ENCODE measurements at places on chromosomes 4 and X.

GRCh38 chr4:10119278-10119677 lies 2.7 kb upstream of the WDR1 start:
- DNase-seq = no peak

DNA sequence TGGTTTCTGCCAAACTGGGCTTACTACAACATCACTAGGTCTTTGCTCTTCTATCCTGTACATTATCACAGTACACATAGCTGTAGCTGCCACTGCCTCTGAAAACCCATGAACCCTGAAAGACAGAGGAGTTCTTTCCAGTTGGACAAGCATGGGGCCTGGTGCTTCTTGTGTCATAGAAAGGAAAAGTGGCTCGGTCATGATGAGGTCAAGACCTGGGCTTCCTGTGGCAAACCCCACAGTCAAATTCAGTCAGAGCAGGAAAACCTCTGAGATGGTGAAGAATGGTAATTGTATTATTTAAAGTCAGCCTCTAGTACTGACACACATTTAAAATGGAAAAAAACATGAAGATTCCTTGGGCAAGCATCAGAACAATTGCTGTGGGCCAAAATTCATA lies 133.3 kb upstream of the PRPS2 start:
- no peak for DNase-seq

- DNase-seq = no peak
These were observed 20.2 kb upstream of the LRBA start for GRCh38 chr4:151035328-151035727.

DNA sequence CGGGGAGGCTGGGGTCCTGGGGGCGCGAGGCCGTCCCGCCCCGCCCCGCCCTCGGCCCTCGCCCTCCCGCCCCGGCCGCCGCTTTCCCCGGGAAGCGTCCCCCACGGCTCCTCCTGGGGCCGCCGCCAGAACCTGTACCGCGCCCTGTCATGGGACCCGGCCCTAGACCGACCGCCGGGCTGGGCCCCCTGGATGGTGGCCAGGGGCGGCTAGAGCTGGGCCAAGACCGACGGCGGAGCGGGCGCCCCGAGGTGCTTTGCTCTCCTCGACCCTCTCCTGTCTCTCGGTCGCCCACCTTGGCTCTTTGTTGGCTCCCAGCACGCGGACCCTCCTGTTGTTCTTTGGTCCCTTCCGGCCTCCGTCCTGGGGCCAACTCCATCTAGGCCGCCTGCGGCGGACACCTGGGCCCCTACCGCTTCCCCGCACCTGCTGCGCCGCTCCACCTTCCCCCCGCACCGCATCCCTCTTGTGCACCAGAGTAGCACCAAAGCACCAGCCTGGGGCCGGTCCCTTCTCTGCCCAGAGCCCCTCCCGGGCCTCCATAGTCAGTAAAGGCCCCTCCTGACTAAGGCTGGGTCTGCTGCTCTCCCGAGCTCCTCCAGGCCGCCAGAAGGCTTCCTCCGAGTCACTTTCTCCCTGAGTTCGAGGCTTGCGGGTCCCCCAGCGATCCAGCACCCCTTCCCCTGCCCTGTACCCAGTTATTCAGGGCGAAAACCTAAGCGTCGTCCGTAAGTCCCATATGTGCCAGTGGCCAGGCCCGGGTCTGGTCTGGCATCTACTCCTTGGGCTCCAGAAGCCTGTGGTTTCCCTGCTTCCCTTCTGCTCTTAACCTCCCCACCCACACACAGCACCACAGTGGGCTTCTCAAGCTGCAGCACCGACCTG lies 587 bp downstream of the TACC3 start:
- DNase-seq = no peak

DNA sequence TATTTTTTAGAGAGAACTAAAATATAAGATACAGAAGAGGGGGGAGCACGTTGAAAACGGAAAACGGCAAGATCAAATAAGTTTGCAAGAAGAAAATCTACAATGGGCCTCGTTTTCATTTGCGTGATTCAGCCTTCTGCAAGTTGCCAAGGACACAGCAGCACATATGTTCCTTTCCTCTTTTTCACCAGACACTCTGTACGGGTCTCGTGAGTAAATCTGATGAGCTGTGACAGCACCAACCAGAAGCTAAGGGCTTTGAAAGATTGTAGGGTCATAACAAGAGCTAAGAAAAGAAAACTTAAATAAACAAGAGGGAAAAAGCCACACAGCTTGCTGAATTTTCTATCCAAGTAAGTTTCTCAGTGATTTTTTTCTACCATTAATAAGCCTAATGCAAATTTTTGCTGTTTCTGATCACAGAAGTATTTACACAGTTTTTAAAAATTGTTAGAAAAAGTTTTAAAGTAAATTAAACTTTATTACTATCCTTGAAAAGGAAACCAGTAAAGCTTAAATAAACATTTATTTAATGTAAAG lies 63.4 kb downstream of the SCML2 start:
- no peak for DNase-seq

GRCh38 chr4:74109116-74109869 lies 10.3 kb upstream of the CXCL2 start:
- DNase-seq = no peak

DNA sequence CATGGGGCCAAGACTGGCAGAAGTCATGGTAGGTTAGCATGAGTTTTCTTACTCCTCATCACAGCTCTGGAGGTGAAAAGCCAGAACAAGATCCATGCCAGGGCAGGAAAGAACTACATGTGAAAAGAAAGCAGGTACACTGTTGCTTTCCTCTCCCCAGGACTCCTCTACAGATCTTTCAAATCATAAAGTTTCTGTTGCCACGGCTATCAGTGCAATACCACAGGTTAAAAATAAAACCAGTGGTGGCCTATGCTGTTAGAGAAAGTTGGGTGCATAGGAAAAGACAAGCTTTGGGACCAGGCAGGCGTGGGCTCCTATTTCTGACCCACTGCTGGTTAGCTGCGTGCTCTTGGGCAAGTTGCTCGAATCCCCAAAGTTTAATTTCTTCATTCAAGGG lies 81.4 kb downstream of the SH3RF1 start:
- DNase-seq = no peak

DNA sequence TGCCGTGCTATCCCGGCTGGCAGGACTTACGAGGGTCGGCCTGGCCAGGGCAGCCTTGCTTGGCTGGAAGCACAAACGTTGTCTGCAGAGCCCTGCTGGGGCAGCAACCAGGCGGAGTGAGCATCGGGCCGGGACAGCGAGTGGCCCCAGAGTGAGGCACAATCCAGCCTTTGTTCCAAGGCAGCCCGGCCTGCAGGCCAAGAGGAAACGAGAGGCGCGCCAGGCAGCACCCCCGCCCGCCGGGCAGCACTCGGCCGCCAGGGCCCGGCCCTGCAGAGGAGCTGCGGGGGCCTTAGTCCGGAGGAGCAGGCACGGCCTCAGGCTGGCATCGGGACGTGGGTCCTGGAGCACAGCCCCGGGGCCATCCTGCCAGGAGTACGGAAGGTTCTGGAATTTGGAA lies 24.1 kb downstream of the FGFRL1 start:
- DNase-seq = no peak

- no peak for DNase-seq
These were observed 112.9 kb upstream of the AGA start for GRCh38 chr4:177555007-177555574.

- DNase-seq = no peak
These were observed 2.6 kb upstream of the TRPC5 start for GRCh38 chrX:112085149-112085548.

DNA sequence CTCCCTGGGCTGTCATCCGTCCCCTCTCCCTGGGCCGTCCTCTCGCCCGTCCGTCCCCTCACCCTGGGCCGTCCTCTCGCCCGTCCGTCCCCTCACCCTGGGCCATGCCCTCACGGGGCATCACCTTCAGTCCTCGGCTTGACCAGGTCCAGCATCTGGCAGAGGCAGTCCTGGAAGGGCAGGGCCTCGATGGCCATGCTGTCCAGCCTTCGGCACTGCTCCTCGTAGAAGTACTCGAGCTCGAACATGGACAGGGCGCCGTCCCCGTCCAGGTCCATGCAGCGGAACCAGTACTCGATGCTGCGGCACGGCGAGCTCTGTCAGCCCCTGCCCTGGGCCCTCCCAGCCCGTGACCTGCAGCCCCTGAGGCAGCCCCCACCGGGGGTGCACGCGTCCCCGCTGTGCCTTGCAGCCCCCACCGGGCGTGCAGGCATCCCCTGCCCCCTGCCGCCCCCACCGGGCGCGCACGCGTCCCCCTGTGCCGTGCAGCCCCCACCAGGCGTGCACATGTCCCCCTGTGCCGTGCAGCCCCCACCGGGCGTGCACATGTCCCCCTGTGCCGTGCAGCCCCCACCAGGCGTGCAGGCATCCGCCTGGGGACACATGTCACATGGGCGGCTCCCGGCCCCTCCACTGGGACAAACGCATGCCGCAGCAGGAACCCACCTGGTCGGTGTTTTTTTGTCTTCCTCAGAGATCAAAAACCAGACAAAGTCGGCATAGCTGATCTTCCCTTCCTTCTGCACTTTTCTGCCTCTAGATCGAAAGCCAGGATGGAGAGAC lies 22.2 kb upstream of the GTPBP6 start:
- DNase-seq = no peak

- DNase-seq = no peak
These were observed 81.3 kb upstream of the TRPC5 start for GRCh38 chrX:112163906-112164305.

DNA sequence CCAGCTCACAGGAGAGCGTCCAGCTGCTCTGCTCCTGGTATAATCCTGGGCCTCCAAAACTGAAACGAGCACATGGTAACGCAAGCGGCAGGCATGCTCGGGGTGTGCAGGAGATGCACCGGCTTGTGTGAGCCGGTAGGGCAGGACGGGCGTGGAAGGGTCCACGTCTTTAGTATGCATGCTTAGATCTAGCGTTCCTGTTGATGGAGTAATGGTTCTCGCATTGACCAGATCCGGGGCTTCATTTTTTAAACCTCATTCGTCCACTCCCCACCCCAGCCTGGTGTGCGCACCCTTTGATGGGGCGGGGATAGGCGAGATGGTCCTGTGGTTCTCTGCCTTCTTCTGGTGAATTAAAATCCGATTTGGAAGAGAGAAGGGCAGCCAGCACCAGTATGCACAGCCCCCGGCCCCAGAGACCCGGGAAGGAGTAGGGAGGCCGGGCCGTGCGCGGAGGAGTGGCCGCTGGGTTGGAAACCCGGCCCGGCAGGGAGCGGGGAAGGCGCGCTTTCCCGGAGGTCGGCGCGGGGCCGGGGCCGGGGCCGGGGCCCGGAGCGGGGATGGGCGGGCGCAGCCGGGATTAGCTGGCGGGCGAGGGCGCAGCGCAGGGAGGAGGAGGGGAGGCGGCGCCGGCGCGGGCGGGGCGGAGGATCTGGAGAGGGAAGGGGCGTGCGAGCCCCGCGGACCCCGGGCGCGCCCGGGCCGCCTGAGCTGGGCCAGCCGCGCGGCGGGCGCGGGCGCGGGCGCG lies 39.9 kb downstream of the FAM149A start:
- DNase-seq = no peak

Data from GM12864 (cell line).